AML-193 (cell line): ENCODE measurements at places on chromosomes 13 and 19.

DNA sequence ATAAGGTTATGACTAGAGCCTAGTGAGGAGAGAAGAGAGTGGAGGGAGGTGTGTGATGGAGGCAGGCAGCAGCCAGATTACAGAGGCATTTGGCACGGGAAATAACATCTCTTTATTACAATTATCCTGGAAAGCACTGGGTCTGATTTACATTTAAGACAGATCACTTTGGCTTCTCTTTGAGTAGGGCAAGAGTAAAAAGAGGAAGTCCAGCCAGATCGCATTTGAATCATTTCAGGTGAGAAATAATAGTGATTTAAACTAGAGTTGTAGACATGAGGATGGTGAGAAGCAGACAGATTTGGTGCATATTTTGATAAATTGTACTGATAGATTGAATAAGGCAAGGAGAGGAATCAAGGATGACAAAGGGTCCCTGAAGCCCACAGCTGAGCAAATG is 9.6 kb upstream of the SACS start:
- DNase-seq, result no peak

- DNase-seq, result no peak
Measured at GRCh38 chr13:30907121-30907861, 1.2 kb downstream of the MEDAG start.

- DNase-seq, result no peak
Measured at GRCh38 chr13:106291006-106291405, 244.5 kb downstream of the EFNB2 start.

- no peak for DNase-seq
Measured at GRCh38 chr13:112250788-112251445, 125.2 kb upstream of the SPACA7 start.

DNA sequence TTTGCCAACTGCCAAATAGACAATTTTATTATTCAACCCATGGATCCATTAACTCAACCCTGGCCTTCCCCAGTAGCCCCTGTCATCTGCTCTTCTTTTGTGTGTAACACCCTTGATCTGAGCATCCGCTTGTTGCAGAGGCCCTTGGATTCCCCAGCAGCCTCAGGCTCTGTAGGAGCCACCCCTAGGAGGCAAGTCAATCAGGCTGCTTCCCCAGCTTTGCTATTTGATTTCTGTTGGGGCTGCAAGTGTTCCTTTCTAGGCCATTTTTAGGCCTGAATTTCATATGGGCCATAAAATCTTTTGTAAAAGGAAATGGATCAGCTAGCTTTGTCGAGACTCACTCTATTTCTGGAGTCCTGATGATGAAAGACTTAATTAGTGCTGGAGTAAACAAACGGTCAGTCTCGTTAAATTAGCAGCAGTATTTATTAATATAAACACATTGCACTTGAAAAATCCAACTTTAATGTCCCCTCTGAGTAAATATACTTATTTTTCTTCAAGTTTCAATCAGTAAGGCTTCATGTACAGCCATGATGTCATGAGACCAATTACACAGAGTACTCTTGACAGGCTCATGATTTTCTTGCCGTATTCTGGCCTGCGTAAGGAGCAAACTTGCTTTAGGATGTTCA is 105.3 kb downstream of the RGCC start:
- no peak for DNase-seq
